A549 treated with Mapracorat at 1 μM for 4 hours (cell line): ENCODE measurements at places on chromosomes 13 and 19. TPM values are rescaled to one million over a fixed set of nuclear protein-coding genes. Genes with fewer than 3 reads are reported as not detected.

The ZNF443 gene
- 0.72 to 1.5 TPM (median 0.88 TPM) in 5 replicates for total RNA-seq

The SYT3 gene
- 0.33 to 1.0 TPM (median 0.50 TPM) in 5 replicates for total RNA-seq

The RAB8A gene
- total RNA-seq = 47.1 to 83.7 TPM (median 48.3 TPM) in 5 replicates

The OLFM2 gene
- 9.0 to 11.2 TPM (median 10.7 TPM) in 5 replicates for total RNA-seq

The SIGLEC9 gene
- 0.09 TPM in 1 of 5 replicates, not detected in the others for total RNA-seq

The BORCS8 gene
- total RNA-seq = 8.1 to 13.2 TPM (median 10.9 TPM) in 5 replicates

The RDH8 gene
- 0.21 to 0.65 TPM (median 0.36 TPM) in 5 replicates for total RNA-seq

The WTIP gene
- total RNA-seq = 24.4 to 38.6 TPM (median 38.0 TPM) in 5 replicates

The PEAK3 gene
- 0.08 to 0.15 TPM (median 0.11 TPM) in 3 of 5 replicates, not detected in the others for total RNA-seq

The MADCAM1 gene
- total RNA-seq = 0.07 to 0.49 TPM (median 0.45 TPM) in 5 replicates

The SPACA7 gene
- not detected in 5 replicates for total RNA-seq

The PLK5 gene
- total RNA-seq = not detected in 5 replicates

The ZNF492 gene
- total RNA-seq = not detected in 5 replicates

The CABP5 gene
- not detected in 5 replicates for total RNA-seq

The ZNF578 gene
- total RNA-seq = not detected in 5 replicates

The APOC1 gene
- 98.6 to 128 TPM (median 113 TPM) in 5 replicates for total RNA-seq

The PPP1R12C gene
- 55.7 to 98.5 TPM (median 82.8 TPM) in 5 replicates for total RNA-seq

The PRODH2 gene
- total RNA-seq = 0.16 to 0.53 TPM (median 0.34 TPM) in 5 replicates

The ICAM3 gene
- total RNA-seq = 5.4 to 10.2 TPM (median 8.5 TPM) in 5 replicates

The HDGFL2 gene
- 24.3 to 30.0 TPM (median 28.8 TPM) in 5 replicates for total RNA-seq

The CILP2 gene
- 0.13 to 0.24 TPM (median 0.15 TPM) in 5 replicates for total RNA-seq

The PSG6 gene
- not detected in 5 replicates for total RNA-seq

The KLK15 gene
- total RNA-seq = not detected in 5 replicates

The SOHLH2 gene
- not detected in 5 replicates for total RNA-seq

The TNNI3 gene
- 6.4 to 8.9 TPM (median 7.9 TPM) in 5 replicates for total RNA-seq

The KLF16 gene
- total RNA-seq = 15.3 to 31.0 TPM (median 28.4 TPM) in 5 replicates

The PARP4 gene
- 34.1 to 45.0 TPM (median 41.4 TPM) in 5 replicates for total RNA-seq

The NFIX gene
- total RNA-seq = 2.5 to 4.3 TPM (median 3.8 TPM) in 5 replicates

The ZNF566 gene
- 7.8 to 9.3 TPM (median 8.8 TPM) in 5 replicates for total RNA-seq

The LILRB1 gene
- 0.24 TPM in 1 of 5 replicates, not detected in the others for total RNA-seq

The SOX1 gene
- total RNA-seq = not detected in 5 replicates

The TMEM259 gene
- total RNA-seq = 71.4 to 134 TPM (median 123 TPM) in 5 replicates

The OR7C1 gene
- not detected in 5 replicates for total RNA-seq

The CYP4F2 gene
- total RNA-seq = 0.07 to 0.19 TPM (median 0.15 TPM) in 3 of 5 replicates, not detected in the others

The DKKL1 gene
- 0.11 to 1.1 TPM (median 0.59 TPM) in 5 replicates for total RNA-seq

The RAB3A gene
- 0.41 to 1.1 TPM (median 0.77 TPM) in 5 replicates for total RNA-seq

The ATF5 gene
- total RNA-seq = 39.0 to 57.8 TPM (median 54.8 TPM) in 5 replicates

The ATXN8OS gene
- total RNA-seq = not detected in 5 replicates

The TNNT1 gene
- total RNA-seq = 107 to 150 TPM (median 135 TPM) in 5 replicates

The PRRG2 gene
- total RNA-seq = 0.44 to 1.1 TPM (median 0.75 TPM) in 5 replicates

The IL17D gene
- total RNA-seq = 0.95 to 1.4 TPM (median 1.3 TPM) in 5 replicates

The ZNF493 gene
- total RNA-seq = 0.07 TPM in 1 of 5 replicates, not detected in the others

The COMMD6 gene
- 127 to 153 TPM (median 143 TPM) in 5 replicates for total RNA-seq

The PRR20B gene
- not detected in 5 replicates for total RNA-seq

The HS6ST3 gene
- total RNA-seq = not detected in 5 replicates

The DEDD2 gene
- total RNA-seq = 50.3 to 74.2 TPM (median 67.4 TPM) in 5 replicates

The DNM2 gene
- 45.3 to 56.4 TPM (median 55.6 TPM) in 5 replicates for total RNA-seq

The TMEM205 gene
- 96.1 to 136 TPM (median 106 TPM) in 5 replicates for total RNA-seq
